ENCODE measurements at places on chromosomes 2 and 18.

DNA sequence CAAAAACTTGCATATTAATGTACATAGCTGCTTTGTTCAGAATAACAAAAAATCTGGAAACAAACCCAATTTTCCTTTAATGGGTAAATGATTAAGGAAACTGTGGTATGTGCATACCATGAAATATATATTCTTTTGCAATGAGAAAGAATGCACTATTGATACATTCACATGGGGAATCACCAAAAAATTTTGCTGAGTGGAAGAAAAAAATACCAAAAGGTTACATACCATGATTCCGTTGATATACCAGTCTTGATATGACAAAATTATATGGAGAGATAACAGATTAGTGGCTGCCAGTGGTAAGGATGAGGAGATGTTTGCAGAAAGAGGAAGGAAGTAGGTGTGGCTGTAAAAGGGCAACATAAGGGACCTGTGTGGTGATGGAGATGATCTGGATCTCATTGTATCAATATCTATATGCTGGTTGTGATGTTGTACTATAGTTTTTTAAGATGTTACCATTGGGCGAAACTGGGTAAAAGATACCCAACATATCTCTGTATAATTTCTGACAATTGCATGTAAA, 54.6 kb upstream of the BCL2L11 start:
- DNase-seq: no peak

- DNase-seq: no peak
Measured at GRCh38 chr18:38406607-38407006, 841.0 kb upstream of the CELF4 start.

GRCh38 chr18:5058768-5059695, 138.0 kb downstream of the AKAIN1 start:
- no peak for DNase-seq

- no peak for DNase-seq
Measured at GRCh38 chr18:1438458-1438910, 533.8 kb downstream of the ADCYAP1 start.

All from HFF-Myc (cell line).